NCI-H345 (cell line): ENCODE measurements at places on chromosomes 6 and 20.

DNA sequence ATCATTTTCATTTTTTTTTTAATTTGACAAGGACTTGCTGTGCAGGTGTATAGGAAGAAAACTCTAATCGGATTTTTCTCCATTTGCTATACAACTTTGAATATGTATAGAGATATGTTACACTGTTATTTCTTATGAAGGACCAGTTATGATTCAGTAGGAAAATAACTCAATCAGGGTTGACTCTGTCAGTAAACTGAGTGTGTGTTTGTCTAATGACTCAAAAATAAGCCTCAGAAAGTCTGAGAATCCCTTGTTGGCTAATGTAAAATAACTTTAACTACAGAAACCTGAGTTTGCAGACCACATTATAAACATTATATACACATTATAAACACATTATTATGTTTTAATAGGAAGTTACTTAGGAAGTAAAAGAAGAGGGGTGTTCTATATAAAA is 352.6 kb downstream of the RIMS1 start:
- DNase-seq, result no peak

- no peak for DNase-seq
Measured at GRCh38 chr6:161017766-161018564, 26.4 kb downstream of the MAP3K4 start.

DNA sequence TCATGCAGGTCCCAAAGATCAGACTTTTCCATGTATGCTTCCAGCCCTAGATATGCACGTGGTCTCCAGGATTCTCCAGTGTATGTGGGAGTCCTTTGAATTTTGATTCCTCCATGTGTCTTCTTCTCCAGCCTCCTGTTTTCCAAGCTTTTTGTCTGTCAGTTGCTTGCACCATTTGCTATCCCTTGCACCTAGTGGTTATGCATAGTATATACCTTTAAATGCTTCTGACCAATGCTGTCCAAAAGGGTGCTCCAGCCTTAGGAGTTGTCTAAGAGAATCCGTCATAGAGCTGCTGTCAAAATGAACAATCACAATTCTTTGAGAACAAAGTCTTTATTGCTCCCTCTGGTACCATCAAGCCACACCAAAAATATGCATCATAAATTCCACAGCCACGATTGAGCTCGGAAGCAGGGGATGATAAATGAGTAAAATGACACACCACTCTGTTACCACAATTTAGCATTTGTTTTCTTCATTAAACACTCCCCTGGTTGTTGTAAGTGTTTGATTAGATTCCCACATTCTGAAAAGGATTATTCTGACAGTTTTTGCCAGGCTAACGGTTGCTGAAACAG is 706.2 kb upstream of the GJE1 start:
- no peak for DNase-seq

DNA sequence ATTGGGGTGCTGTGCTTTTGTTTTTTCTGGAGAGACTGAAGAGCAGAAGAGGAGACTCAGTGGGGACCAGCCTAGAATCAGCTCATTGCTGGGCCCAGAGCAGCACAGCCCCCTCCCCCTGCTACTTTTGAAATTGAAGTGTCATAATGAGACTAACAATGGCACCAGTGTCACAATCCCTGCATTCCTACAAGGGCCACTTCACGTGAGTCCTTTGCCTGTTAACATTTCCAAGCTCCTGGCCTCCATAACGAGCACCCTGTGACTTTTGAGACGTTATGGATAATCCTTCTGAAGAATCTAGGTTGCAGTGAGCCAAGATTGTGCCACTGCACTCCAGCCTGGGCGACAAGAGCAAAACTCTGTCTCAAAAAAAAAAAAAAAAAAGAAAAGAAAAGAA is 41.7 kb downstream of the CNBD2 start:
- DNase-seq, result no peak

DNA sequence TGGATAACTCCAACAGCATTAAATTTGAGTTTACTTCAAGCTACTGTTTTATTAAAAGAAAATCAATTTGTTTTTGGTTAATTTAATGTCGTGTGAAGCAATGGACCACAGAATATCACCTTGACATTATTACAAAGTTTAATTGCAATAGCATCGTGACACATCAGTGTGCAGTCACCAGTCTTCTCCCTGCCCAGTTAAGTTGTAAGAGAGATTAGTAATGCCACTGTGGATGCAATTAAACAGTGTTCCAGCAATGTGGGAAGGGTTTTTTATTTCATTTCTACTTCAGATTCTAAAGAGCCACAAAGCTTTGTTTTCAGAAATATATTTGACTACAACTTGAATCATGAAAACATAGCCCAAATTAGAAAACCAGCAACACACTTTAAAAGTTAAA is 128.7 kb downstream of the SYNE1 start:
- no peak for DNase-seq

DNA sequence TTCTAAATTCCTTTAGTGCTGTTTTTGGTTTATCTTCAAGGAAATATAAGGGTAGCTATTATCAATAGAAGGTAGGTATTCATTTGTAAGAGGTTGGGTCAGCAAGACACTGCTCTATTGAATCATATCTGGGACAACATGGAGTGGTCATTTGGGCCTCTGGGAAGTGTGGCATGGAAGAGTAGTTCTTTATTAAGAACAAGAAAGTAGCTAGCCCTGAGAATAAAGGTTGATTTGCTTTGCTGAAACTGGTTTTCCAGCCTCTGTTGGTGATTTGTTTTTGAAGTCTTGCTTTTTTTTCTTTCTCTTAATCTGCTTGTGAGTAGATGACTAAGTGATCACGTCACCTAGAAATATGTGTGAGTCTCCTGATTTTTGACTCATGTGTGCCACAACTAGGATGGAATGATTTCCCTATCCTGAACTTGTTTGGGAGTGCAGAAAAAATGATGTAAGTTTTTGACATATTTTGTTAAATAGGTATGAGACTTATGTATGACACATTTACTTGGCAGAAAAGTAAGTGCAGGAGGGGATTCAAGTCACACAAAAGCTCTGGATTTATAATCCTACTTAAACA is 381.8 kb downstream of the CENPW start:
- no peak for DNase-seq

DNA sequence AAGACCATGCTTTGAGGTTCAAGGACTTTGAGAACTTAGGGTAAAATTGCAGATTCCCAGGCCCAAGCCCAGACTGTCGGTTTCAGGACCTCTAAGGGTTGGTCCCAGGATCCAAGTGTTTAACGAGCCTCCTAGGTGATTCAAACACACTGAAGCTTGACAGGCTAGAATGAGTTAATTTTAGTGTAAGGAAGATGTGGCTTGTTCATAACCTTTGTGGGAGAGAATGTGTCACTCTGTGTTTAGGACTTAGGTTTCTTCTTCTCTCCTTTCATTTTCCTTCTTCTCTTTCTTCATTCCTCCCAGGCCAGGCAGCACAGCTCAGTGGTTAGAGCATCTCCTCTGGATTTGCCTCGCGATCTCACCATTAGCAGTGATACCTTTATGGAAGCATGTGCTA is 104.8 kb upstream of the KCNG1 start:
- DNase-seq, result no peak

DNA sequence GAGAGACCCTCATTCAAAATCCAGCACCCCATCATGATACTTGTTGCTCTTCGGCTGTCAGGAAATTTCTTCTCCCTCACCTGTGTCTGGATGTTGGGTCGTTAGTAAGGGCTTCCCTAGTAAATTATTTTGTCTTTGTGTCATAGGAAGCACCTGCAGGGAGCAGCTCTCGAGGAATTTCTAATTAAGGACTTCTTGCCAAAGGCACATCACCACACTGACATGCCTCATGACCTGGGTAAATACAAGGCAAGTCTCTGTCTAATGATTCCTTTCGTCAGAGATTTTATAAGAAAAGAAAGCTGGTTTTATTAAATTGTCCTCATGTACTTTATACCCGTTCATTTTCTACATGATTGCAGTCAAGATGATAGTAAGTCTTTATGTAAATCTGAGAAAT is at the start of gene NOX3:
TSS of gene NOX3 (minus strand) at position 74 of the 400 bp plus-strand sequence. CDS start at position 35, 39 bp downstream.
- DNase-seq, result peak; percentile 1

GRCh38 chr6:38867726-38868125 is 152.6 kb downstream of the DNAH8 start:
- no peak for DNase-seq

DNA sequence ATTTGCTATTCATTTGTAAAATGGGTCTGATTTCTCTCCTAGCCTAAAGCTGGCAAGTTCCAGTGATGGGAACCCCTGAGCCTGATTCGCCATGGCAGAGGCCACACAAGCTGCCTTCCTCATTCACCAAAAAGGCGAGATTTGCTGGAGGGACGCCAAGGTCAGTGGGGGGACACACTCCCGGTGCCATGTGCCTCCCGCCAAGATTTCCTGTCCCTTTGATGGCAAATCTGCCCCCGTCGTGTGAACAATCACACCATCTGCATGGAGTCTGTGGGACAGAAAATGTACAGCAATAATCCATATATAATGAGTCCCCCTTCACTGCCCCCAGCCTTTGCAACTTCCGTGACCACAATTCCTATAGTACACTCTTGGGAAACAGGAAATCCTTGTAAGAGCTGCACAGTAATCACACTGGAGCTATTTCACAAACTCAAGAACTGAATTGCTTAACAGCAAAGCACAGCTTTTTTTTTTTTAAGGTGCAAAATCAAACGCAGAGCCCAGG is 15.7 kb upstream of the IGF2R start:
- no peak for DNase-seq

DNA sequence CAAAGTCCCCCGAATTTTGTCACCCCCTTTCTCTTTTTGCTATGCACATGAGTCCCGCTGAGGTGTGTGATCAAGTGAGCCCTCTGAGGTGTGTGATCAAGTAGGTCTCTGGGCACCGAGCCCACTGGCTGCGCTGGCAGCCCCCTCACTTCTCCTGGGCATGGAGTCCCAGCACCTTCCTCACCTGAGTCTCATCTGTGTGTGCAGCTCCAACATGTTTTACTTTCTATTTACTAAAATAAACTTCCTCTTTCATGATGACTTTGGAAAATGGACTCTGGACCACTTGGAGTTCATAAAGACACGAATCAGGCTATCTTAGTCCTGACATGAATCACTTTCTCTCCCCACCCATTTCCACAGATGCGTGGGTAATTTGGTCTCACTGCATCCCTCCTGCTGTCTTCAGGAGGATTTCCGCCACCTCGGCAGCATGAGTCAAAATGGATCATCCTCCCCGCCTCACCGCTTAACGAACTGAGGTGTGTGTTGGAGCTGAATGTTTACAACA is 39.8 kb downstream of the PRDM1 start:
- no peak for DNase-seq

DNA sequence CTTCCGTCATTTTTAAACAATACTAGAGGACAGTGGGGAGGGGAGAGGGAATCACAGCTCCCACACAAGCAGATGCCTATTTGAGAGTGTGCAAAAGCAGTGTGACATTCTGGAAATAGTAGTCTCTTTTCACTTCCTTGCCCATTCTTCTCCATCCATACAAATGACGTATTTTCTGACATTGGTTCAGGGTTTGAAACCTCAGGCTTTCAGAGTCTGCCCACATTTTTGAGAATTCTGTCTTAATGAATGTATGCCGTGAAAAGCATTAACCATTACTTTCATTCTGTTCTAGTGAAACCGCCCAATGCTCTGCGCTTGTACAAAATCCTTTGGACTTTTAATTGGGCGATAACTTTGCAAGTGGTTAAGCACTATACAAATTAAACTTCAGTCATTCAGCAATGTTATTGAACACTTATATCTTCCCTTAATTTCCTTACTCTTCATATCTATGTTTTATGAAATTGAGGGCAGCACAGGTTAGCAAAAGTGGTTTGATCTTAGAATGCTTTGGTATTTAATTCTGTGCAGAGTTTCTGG is 265.7 kb downstream of the SOX4 start:
- no peak for DNase-seq

DNA sequence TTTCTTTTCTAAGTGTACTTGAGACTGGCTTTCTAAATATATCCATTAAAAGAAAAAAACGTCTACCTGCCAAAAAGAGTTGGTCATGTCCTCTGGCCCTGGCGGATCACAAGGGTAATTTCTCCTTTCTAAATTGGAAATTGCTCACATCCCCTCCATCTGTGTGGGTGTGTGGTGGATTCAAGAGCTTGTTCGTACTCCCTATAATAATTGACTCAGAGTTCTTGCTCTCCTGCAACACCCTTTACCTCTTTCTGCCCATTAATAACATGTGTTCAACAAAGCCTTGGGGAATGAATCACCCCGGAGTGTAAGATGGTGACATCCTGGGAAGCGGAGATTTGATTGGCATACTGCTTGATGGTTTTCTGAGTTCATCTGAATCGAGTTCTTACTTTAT is 263.8 kb downstream of the ALDH8A1 start:
- DNase-seq, result no peak

DNA sequence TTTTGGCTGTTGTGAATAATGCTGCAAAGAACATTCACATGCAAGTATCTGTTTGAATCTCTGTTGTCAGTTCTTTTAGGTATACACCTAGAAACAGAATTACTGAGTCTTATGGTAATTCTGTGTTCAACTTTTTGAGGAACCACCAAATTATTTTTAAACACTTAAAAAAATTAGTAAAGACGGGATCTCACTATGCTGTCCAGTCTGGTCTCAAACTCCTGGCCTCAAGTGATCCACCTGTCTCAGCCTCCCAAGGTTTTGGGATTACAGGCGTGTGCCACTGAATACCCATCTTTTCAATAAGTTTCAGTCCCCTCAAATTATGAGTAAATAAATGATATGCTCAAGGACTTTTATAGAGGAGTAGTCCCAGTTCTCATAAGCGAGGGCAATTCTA is 17.5 kb downstream of the SPATS1 start:
- no peak for DNase-seq

DNA sequence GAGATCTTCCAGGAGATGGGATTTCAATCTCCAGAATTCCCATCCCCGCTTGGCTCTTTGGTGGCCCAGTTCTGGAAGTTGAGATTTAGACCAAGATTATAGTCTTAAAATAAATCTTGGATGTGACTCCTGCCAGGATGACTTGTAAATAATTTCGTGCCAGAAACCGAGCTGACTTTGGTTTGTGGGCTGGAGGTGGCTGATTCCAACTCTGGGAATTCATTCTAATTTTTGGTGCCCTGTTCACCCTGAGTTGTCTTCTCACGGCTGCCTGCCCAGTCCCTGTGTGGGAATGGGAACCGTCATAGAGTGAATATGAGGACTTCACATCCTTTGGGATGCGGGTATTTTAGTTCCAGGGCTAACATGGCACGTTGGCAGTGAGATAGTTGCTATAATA is 64.8 kb downstream of the JARID2 start:
- no peak for DNase-seq

- DNase-seq, result no peak
Measured at GRCh38 chr6:162887981-162888689, 160.4 kb downstream of the PACRG start.

DNA sequence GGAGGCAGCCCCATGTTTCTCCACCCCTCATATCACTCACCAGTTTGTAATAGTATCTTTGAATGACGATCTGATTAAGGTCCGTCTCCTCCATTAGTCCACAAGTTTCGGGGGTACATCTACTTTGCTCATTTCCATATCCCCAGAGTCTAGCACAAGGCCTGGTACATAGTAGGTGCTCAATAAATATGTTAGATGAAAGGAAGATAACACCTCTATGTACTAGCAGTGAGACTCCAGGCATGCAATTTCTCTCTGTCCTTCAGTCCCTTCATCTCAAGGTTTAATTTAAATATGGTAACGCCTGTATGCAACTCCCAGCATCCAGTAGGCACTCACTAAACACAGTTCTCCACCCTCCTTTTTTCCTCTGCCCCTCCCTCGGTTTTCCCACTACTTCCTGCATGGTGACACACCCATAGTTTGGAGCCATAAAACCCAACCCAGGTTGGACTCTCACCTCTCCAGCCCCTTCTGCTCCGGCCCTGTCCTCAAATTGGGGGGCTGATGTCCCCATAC is 461 bp upstream of the HNF4A start:
- DNase-seq, result no peak
